Naive thymus-derived CD4-positive, alpha-beta T cell (primary cell): ENCODE measurements at places on chromosomes 13 and 19. TPM values are rescaled to one million over a fixed set of nuclear protein-coding genes. Genes with fewer than 3 reads are reported as not detected.

ZNF90 gene
- 5.6 TPM for total RNA-seq

NUFIP1 gene
- 5.4 TPM for total RNA-seq

CGB7 gene
- total RNA-seq: not detected

DNA sequence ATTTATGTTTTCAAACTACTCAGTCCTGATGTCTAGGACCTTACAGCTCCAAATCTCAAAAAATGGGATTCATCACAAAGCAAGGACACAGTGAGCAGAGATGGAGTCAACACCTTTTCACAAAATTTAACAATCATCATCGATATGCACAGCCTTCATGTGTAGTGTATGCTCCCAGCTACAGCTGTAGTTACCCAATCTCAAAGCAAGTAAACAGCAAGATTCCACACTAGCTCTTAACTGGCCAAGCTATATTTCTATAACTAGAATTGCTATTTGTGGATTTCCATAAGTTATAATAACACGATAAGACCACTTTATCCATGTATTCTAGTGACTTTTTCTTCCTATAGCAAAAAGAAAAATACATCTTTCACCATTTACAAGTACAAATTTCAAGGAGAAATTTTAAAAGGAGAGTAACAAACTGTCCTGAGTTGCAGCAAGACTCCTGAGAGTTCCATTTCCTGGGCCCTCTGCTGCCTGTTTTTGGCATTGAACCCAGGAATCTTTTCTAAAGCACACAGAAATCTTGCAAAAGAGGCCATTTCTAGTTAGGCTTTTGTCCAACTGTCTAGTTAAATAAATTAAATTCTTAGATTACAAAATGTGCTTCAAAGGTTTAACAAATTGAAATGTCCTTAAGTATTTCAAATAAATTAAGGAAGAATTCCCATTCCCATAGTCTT, 460.6 kb downstream of the FGF14 start:
- DNase-seq: no peak

DNA sequence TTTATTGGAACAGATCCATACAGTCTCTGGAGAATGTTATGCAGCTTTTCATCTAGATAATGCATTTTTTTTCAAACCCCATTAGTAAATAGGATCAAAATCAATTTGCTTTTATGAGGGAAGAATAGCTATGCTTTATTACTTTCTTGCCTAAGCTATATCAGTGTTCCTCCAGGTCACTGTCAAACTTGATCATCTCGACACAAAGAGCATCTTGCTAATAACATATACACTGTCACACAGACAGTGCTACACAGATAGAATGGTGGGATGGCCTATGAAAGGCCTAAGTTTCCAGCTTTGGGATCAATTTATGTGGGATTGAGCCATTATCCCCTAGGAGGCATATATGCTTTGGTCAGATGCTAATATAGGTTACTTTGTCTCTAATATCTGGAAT, 862.9 kb upstream of the SPRY2 start:
- DNase-seq: no peak

GRCh38 chr19:49433240-49433901, 8.0 kb downstream of the SLC17A7 start:
- no peak for DNase-seq
